ENCODE measurements at places on chromosomes 1 and 21.

DNA sequence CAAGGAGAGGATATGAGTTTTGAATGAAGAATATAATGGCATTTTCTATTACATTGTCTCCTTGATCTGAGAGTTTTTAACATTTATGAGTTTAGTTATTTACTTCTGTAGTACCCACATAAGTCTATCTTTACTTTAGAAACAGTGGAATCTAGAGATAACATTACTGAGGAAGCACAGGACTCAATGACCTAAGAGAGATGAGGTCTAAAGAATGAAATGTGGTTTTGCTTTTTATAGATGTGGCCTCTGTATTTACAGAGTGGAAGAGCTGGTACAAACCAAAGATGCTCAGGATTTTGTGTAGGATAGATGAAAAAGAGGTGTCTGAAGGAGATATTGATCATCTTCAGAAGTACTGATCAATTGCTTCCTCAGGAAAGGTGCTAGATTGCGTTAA, 177.3 kb downstream of the KCTD3 start:
- DNase-seq, result no peak

DNA sequence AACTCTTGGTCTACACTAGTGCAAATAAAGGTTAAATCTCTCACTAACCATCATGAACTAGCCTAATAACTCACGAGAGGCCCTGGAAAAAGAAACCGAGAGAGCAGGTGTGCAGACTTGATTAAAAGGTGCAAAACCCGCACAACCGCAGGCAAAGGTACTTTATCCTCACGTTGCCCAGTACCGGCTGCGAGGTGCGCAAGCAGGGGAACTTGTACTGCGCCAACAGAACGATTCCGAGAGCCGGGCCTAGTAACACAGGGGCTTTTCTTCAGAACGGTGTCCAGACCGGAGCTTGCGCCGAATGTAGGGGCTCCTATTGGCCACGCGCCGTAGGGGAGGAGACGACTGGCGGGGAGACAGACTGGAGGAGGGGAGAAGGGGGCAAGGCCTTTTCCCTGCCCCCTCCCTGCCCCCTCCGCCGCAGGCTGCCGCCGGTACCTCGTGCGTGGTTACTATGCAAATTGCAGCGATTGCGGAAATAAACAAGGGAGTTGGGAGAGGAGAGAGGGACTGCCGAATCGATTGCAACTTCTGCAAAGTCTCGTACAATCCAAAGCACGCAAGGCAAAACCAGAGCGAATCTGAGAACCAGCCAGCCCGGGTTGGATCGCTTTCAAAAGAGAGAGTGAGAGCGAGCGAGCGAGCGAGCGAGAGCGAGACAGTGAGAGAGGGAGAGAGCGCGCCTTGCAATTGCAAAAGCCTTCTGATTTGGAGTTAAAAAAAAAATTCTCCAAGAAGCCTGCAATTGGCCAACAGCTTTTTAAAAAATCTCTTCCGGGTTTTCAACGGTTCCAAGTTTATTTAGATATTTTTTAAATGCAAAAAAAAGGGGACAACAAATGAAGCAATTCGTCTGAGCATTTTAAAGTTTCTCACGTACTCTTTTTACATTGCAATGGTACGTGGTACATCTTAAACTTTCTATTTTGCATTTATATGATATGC, 5.4 kb upstream of the NFIA start:
- DNase-seq, result peak; percentile 72

DNA sequence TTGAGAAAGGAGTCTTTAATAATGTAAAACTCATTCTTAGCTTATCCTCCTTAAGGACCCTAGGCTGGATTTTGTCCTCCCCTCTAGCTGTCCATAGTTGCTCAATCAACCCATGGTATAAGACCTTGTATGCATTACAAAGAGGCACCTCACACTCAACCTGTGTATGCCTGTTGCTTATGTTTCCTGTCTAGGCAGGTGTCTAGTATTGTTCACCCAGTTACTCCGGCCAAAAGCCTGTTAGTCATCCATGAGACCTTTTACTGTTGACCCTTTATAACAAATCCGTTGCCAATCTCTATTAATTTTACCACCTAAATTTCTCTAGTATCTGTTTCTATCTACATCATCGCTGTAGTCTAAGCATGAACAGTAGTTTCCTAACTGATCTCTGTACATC, 3.7 kb downstream of the LYPLAL1 start:
- no peak for DNase-seq

- DNase-seq, result no peak
Measured at GRCh38 chr21:45278156-45278911, 9.4 kb downstream of the POFUT2 start.

DNA sequence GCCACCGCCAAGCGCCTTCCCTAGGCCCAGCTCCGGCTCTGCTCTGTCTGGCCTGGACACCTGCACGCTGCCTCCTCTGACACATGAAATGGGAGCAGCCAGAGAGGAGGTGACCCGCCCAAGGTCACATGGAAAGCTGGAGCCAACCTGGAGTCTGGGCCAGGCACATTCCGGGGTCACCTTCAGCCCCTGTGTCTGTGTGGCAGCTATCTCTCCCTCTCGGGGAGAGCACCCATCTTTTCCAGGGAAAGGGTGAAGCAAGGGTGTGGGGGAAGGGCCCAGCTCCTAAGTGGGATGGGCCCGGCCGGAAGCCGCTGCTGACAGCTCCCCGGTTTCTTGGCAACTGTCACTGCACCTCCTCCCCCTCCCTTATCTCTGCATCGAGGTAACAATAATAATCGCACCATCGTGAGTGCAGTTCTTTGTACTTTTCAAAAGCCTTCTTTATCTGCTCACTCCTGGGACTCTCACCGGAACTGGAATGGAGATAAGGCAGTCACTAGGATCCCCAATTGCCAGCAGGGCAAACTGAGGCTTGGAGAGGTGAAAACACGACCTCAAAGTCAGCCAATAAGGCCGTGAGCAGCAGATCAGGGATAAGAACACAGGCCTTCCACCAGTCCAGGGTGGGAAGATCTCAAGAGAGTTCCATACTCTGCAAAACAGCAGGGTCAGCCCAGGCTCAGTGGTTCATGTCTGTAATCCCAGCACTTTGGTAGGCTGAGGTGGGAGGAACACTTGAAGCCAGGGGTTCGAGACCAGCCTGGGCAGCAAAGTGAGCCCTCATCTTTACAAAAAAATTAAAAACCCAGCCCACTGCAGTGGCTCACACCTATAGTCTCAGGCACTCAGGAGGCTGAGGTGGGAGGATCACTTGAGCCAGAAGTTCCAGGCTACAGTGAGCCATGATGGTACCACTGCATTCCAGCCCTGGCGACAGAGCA, 36.9 kb downstream of the RAP1GAP start:
- no peak for DNase-seq

DNA sequence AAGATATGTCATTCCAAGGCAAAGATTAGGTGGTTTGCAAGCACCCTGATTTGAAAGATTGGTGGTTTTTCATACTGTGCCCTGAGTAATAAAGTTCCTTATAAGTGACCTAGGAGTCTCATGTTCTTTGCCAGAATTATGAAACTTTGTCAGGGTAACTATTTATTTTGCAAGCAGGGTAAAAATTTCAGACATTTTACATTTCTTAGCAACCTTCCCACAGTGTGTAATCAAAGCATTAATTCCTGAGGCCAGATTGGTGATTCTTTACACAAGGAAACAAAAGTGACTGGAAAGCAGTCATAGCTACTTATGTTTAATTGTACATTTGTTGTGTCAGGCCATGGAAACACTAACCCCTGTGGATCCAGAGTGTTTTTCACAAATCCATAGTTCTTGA, 998.0 kb upstream of the B3GALT2 start:
- DNase-seq, result no peak

GRCh38 chr1:223886516-223886921, 40.8 kb upstream of the TP53BP2 start:
- no peak for DNase-seq

DNA sequence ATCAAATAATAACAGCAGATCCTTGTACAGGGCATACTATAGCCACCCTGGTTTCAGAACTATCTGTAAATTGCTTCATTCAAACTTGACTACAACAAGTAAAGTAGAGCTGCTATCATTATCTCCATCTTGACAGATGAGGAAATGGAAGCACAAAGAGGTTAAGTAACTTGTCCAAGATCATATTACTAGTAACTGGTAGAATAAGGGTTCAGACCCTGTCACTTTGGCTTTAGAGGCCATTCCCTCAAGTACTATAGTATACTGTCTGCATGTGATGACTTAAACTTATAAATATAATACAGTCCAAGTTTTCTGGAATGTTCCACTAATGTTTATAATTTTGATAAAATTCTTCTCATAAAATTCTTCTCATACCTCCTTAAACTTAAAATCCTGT, 24.8 kb downstream of the PGM1 start:
- no peak for DNase-seq

DNA sequence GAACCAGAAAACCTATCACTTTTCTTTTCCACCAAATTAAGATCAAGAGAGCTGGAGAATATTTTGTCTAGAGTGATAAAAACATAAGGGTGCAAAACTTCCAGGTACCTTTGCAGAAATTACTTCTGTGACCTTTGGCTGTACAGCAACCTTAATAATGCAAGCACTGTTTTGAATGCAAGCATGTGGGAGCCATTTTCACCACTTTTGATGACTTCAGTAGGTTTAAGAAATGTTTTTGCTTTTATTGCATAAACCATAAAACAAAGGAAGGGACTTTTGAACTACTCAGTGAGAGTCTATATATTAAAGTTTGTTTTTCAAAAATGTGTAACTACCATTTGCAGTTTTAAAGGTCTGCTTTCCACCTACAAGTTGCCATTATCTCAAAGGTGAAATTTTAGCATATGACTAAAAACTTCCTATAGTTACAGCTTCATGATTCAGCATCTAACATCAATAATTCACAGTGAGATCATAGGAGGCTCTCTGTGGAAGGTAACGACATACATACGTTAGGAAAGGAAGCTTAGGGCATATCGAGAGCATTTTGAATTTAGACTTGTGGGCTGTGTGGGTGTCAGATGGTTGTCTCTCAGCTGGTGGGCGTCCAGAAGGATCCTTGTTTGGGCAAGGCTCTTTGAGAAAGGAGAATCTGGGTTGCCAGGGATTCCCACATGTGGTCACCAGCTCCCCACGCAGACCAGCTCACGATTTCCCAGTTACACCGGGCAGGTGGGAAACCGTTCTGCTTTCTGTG, 1.1 kb upstream of the GADD45A start:
- peak; percentile 67 for DNase-seq

All from activated CD4-positive, alpha-beta T cell treated with anti-CD3 and anti-CD28 coated beads for 4 hours (primary cell).